Thyroid gland (tissue), 4 donors: ENCODE measurements at places on chromosomes 2 and 18. TPM values are rescaled to one million over a fixed set of nuclear protein-coding genes. Genes with fewer than 3 reads are reported as not detected.
A peak's percentile ranks its signal among the peaks of the same experiment; 100 is the strongest.

- H3K4me1 ChIP-seq = no peaks in the 10 kb centered on the region
- no peaks in the 10 kb centered on the region for H3K27me3 ChIP-seq
- no peak overlapping the region for H3K4me3 ChIP-seq
- no peaks in the 10 kb centered on the region for H3K36me3 ChIP-seq
- H3K27ac ChIP-seq = no peak overlapping the region
Measured at GRCh38 chr18:41940506-41941215, 14.4 kb upstream of the PIK3C3 start.

Gene CHST10
- 13.8 TPM for total RNA-seq

DNA sequence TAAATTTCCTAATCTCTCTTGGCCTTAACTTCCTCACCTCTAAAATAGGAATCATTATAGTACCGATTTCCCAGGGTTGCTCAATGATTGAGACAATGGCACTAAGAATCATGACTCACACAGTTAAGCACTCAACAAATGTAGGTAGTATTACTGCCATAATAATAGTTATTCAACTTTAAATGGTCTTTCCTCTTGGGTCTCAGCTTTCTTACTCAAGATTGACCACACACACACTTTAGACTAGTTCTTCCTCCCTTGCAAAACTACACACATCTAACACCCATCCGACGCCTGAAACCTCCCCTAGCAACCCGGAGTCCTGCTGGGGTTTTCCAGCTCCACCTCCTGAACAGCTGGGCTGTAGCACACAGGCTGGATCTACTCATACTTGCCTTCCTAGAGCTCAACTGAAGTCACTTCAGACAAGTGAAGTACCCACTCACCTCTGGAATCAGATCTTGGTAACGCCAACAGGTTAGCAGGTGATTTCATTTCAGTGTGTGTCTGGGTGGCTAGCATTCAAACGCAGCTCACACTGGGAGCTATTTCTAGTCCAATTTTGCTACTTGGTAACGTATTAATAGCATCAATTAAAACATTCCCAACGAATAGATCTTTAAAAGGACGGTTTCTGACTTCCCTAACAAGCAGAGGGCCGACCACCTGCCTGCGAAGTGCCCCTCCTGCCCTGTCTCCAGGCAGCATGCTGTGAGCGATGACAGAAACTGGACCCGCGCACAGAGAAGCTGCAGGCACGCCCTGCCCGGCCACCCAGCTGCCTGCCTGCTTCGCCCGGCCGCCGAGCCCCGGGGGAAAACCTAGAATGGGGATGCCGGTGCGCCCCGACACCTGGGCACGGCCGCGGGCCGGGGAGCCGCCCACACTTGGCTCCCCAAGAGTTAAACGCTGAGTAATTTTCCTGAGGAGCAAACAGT, 1.1 kb downstream of the UXS1 start:
- DNase-seq = peak; percentile 82
- peak overlapping the region; percentile 54 for H3K4me3 ChIP-seq
- peak overlapping the region; percentile 85 for H3K27ac ChIP-seq

DNA sequence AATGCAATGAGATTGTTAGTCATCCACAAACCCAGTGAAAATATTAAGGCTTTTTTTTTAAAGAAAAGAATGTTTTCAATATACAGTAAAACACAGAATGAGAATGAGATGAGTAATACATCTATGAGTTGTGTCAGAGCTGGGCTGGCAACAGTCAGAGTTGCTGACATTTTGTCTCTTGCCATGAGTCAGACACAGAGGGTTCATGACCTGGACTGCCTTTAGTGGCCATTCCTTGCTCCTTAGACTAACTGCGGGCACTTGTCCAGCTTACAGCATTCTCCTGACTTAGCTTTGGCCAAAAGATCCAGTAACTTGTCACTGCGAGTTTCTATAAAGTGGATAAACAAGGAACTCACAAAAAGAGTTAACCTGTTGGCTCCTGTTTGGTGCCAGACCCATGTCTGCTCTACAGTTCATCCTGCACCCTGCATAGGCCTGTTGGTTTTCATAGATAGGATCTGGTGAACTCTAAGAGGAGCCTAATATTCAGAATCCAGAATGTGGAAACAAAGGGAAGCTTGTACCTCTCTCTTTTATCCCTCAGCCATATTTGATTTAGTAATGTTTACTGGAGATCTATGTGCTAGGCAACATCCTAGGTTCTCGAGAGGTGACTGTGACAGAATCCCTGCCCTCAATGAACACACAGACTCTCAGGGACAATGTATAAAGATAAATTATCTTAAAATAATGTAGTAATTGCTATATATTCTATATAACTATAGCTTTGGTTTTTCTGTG, 391.5 kb upstream of the VWC2L start:
- H3K27me3 ChIP-seq = no peaks in the 10 kb centered on the region
- DNase-seq = no peak
- H3K4me1 ChIP-seq = no peaks in the 10 kb centered on the region
- H3K36me3 ChIP-seq = no peaks in the 10 kb centered on the region
- no peak overlapping the region for H3K27ac ChIP-seq

Gene SPATA3
- total RNA-seq = 0.54 TPM

DNA sequence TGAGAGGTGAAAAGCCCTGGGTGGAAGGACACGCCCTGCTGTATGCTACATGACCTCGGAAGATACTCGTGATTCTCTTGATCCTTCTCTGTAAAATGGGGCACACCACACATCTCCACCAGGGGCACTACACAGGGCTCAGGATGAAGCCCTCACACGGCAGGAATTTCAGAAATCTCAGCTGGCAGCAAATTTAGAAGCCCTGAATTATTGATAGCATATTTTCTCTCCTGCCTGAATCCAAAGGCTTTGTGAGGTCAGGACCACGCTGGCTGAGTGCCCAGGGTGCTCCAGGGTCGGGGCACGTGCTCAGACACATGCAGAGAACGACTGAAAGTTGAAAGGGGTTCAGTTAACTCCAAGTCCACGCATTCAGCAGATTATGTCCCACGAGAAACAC, 42.1 kb upstream of the GALR1 start:
- H3K27me3 ChIP-seq = no peaks in the 10 kb centered on the region
- peak overlapping the region; percentile 65 for H3K27ac ChIP-seq
- H3K4me3 ChIP-seq = no peak overlapping the region

DNA sequence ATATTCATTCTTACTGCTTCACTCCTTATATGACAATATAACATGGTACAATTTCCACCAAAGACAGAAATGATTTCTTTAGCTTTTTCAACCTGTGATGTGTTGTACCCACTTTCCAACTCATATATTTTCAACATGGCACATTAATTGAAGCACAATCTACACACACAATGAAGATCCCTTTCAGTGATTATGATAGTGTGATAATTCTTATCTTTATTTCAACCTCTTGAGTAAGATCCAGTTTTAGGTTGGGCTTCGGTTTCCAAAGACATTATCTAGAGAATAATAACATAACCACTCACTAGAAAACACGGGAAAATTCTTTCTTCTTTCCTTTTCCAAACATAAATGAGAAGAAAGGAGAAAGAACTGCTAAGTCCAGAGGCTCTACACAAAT, 3.4 kb upstream of the DSG3 start:
- H3K27me3 ChIP-seq = no peaks in the 10 kb centered on the region
- H3K27ac ChIP-seq = no peak overlapping the region
- H3K4me1 ChIP-seq = no peaks in the 10 kb centered on the region
- no peak for DNase-seq
- H3K36me3 ChIP-seq = no peaks in the 10 kb centered on the region
- no peak overlapping the region for H3K4me3 ChIP-seq

DNA sequence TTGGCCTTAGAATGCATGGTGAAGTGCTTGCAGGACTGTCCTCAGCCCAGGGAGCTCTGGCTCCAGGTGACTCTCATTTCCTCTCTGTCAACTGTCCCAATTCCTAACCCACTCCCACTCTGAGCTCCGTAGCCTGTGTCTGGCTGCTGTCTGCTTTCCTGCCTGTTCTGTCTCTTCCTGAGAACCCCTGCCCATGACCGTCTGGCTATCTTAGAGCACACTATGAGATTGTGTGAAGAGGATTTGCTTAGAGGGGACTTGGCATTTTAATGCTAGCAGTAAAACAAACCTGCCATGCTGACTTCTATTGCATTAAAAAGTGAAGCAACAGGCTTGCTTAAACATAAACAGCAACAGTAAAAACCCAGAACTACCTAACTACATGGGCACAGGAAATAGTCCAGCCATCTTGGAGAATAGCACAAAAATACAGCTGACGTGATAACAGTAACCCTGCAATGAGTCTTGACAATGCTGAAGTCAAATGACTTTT, 234.7 kb downstream of the PRKCE start:
- no peak overlapping the region for H3K27ac ChIP-seq
- no peaks in the 10 kb centered on the region for H3K36me3 ChIP-seq
- no peak for DNase-seq
- H3K4me3 ChIP-seq = no peak overlapping the region
- peaks cover 44% of the 10 kb centered on the region for H3K4me1 ChIP-seq

DNA sequence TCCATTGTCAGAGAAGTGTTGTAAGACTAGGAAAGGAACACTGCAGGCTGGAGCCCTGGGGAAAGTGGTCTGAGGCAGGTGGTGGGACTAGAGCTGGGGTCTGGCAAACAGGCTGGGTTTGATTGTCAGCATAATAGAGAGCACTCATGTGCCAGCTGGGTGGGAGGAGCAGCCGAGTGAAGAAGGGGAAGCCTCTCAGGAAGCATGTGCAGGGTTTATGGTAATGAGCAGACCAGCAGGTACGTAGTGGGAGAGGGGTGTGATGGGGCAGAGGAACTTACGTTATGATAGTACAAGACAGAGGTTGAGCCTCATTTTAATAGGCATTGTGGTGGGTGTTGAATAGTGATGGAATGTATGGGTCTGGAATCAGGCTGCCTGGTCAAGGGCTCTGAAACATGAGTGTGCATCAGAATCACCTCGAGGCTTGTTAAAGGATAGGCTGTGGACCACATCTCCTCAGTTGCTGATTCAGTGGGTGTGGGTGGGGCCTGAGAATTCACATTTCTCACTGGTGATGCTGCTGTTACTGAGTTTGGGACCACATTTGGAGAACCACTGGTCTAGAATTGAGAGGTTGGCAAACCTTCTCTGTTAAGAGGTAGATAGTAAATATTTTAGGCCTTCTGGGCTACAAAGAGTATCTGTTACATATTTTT, 1.7 kb upstream of the MGAT5 start:
- H3K27me3 ChIP-seq = no peaks in the 10 kb centered on the region
- H3K4me3 ChIP-seq = no peak overlapping the region
- H3K4me1 ChIP-seq = peaks cover 17% of the 10 kb centered on the region
- no peak for DNase-seq
- H3K27ac ChIP-seq = no peak overlapping the region
- no peaks in the 10 kb centered on the region for H3K36me3 ChIP-seq

- no peak for DNase-seq
- H3K27me3 ChIP-seq = no peaks in the 10 kb centered on the region
- H3K27ac ChIP-seq = peak overlapping the region; percentile 80
Measured at GRCh38 chr2:197675711-197676188, 363 bp upstream of the RFTN2 start.

- no peaks in the 10 kb centered on the region for H3K27me3 ChIP-seq
- no peak overlapping the region for H3K4me3 ChIP-seq
- H3K4me1 ChIP-seq = no peaks in the 10 kb centered on the region
- H3K27ac ChIP-seq = no peak overlapping the region
Measured at GRCh38 chr18:75698861-75699260, 271.4 kb upstream of the SMIM21 start.

- H3K4me3 ChIP-seq = no peak overlapping the region
- no peaks in the 10 kb centered on the region for H3K36me3 ChIP-seq
- H3K4me1 ChIP-seq = no peaks in the 10 kb centered on the region
- H3K27ac ChIP-seq = no peak overlapping the region
Measured at GRCh38 chr2:169693360-169693759, 845 bp downstream of the CFAP210 start.

GRCh38 chr2:119753041-119753929, 6.4 kb upstream of the PTPN4 start:
- DNase-seq = no peak
- H3K4me1 ChIP-seq = peaks cover 9% of the 10 kb centered on the region
- H3K27ac ChIP-seq = no peak overlapping the region
- H3K4me3 ChIP-seq = no peak overlapping the region
- H3K36me3 ChIP-seq = no peaks in the 10 kb centered on the region

Gene UGT1A5
- 1.8 TPM for total RNA-seq

GRCh38 chr2:37654932-37655841, 16.3 kb downstream of the CDC42EP3 start:
- DNase-seq = no peak
- peaks cover 6% of the 10 kb centered on the region for H3K4me1 ChIP-seq
- H3K27me3 ChIP-seq = no peaks in the 10 kb centered on the region
- H3K36me3 ChIP-seq = no peaks in the 10 kb centered on the region
- no peak overlapping the region for H3K4me3 ChIP-seq
- H3K27ac ChIP-seq = peak overlapping the region; percentile 29

DNA sequence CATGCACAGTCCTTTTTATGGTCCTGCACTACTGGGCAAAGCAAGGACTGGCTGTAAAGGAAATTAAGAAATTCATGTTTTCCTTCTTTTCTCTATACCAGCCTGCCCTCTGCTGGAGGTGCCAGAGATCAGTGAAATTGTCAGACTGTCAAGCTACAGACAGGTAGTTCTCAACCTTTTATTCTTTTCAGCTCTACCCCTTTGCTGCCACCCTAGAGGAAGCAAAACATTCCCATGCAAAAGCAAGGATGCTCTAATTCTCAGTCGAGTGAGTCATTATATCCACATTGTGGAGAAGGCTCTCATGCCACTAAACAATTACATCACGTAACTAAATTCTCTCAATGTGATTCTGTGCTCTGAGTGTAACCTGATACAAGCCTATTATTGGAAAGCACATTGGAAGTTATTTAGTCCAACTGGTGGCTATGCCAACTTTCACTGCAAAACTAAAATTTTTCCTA, 25.0 kb upstream of the RAPGEF4 start:
- H3K27me3 ChIP-seq = no peaks in the 10 kb centered on the region
- H3K36me3 ChIP-seq = no peaks in the 10 kb centered on the region
- peak; percentile 52 for DNase-seq
- H3K27ac ChIP-seq = no peak overlapping the region

DNA sequence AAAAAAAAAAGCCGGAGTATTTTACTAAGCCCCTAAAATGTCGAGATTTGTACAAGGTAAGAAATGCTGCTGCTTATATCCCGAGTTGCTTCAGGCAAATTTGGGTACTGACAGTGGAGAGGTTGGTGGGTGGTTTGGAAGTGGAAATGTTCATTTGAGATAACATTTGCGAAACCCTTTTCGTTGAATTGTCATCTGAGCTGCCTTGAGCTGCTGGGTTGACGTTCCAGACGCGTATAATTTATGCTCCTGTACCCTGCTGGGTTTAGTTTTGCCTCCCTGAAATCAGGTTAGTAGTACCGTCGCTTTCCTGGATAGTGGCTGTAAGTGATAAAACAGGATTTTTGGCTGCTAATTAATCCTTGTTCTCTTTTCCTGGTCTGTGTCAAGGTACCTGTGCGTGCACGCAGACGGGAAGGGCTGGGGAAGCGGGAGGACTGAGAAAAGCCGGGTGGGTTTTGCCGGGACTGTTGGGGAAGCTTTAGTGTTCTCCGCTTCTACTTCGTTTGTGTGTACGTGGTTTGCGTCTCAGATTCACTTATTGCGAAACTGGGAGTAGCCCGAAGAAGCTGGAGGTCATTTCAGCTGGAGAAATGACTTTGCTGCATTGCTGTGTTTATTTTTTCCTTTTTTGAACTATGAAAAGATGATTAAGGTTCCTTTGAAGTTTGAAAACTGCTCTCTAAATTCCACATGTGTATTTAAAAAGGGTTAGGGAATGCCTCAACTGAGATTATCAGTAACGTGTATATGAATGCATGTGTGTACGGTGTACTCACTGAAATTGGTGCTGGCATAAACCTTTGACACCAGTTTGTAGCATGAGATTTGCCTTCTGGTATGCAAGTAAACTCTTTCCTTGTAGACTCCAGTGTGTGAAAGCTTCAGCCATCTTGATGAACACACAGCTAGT, 709 bp downstream of the UGP2 start:
- H3K36me3 ChIP-seq = no peaks in the 10 kb centered on the region
- DNase-seq = peak; percentile 22
- no peaks in the 10 kb centered on the region for H3K27me3 ChIP-seq
- H3K4me3 ChIP-seq = peak overlapping the region; percentile 0
- peaks cover 11% of the 10 kb centered on the region for H3K4me1 ChIP-seq
